ENCODE measurements at places on chromosomes 5 and 9.

DNA sequence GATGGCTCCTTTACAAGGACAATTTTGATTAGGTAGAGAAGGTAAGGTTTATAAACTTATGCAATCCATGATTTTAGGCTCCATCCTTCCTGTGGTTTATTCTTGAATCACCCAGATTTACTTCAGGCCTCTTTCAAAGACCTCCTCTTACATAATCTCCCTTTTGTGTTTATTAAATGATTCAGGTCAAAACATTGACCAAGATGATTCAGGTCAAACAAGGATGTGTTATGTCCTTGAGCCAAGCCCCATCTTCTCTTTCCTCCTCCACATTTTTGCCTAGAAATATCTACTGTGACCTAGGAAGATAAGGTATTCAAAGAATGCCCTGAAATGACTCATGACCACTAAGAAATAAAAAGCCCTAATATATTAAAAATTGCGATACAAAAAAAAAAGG, 31.8 kb upstream of the TLR4 start:
- no peak for DNase-seq

- DNase-seq = no peak
These were observed 264.2 kb downstream of the IRX2 start for GRCh38 chr5:2487152-2487763.

- DNase-seq = no peak
These were observed 51.8 kb downstream of the ATG10 start for GRCh38 chr5:82023644-82024043.

- no peak for DNase-seq
These were observed 533.1 kb downstream of the NTRK2 start for GRCh38 chr9:85202596-85202995.

DNA sequence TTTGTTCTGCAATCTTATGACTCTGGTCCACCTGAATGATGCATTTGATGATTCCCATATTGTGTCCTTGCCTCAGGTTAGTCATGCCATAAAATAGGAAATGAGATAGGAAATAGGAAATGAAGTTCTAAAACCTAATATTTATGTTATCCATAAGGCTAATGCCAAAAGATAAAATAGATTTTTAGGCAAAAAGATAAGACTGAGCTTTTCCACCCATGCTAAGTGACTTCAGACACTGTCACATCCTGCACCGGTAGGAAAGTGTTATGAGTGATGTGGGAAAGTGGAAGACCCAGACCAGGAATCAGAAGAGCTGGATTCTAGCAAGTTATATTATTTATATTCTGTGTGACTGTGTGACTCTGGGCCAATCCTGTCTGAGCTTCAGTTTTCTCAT, 600.8 kb upstream of the DMAC1 start:
- no peak for DNase-seq

GRCh38 chr9:18596920-18597319, 123.0 kb downstream of the ADAMTSL1 start:
- no peak for DNase-seq

- DNase-seq = no peak
These were observed 42.2 kb upstream of the ICE1 start for GRCh38 chr5:5380298-5380697.

GRCh38 chr9:6408320-6408719, 4.7 kb upstream of the UHRF2 start:
- DNase-seq = no peak

- DNase-seq = no peak
These were observed 74.4 kb upstream of the RUSC2 start for GRCh38 chr9:35415402-35416097.

DNA sequence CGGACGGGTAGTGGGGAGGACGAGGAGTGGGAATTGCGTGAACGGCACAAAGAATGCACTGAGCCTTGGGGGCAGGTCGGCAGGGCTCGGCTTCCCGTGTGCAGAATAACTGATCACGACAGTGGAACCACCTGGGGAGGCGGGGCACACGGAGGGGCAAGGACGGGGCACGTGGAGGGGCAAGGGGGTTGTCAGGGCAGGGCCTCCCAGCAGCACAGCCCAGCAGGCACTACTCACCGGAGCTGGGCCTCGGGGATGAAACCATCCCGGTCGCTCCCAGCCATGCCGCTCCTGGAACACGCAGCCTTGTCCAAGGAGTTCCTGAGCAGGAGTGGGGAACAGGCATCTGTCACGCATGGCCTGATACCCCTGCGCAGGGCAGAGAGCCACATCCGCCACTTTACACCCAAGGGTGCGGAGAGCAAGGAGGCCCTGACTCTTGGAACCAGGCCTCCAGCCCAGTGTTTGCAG, 33.4 kb downstream of the SARDH start:
- DNase-seq = peak; percentile 59

DNA sequence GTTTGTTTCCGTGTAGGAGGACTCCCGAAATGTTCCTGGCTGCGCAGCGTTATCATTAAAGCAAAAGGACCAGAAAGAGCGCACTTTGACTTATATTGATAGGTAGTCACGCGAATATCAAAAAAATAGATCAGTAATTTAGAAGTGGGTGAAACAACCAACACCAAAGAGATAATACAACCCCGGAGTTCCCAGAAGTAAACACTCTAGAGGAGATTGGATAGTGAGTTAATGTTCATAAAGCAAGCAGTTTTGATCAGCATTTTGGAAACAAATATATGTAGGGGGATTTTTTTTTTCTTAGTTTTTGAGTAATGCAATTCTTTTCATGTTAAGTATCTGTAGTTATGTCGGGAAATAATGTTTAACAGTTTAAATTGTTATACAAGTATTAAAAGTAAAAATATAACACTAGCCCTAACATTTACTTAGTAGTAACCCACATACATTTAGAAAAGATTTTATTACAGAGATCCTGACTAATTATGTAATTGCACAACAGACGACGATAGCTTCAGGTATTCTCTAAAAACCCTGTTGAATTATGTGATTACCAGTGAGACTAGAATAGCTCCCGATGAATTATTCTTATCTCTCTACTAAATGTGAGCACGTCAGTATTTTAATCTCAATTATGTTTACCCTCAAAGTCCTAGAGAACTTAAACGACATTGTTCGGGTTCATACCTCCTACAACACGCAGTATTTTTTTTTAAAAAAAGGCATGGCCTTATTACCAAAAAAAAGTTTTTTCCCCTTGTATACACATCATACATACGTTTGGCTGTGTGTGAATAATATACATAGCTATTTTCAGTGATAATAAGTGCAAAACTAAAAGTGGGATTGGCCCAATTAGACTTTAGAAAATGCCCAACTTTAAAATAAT, 9.4 kb upstream of the NFIB start:
- DNase-seq = no peak

GRCh38 chr9:69744688-69745380, 15.0 kb downstream of the PTAR1 start:
- no peak for DNase-seq

DNA sequence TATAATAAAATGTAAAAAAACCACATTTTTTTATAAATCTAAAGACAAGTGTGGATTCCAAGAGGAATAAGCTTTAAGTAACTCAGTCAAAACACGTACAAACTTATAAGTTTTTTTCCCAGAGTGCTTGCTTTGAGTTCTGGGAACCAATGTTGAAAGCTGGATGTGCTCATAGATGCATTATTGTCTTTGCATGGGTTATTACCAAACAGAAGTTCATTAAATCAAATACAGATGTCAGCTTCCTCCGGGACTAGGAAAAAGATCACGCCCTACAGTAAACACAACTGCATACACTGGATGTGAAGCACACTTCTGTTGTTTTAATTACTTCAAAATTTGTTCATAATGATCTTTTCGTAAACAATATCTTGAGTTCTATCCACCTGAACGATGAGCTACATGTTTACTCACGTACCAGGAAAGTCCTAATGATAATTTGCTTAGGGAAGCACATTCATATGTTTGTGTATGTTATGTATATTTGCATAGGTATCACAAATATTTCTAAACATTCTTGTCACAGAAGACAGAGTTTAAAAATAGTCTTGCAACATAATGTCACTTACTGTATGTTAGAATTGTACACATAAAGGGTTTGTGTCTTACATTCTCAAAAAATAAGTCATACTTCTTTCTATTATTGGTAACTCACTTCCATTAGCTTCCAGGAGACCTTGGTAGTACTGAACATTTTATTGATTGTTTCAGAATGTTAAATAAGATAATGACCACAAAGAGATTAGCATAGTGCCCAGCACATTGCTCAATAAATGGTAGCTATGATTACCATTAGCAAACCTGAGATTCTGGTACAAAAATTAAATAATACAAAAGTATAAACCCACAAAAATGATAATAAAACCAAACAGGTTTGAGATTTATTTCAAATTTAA, 427.4 kb downstream of the CETN3 start:
- DNase-seq = no peak

- peak; percentile 90 for DNase-seq
These were observed 30.7 kb downstream of the EXOC3 start for GRCh38 chr5:473551-474192.

GRCh38 chr9:112887381-112887780, 3.3 kb downstream of the SLC46A2 start:
- no peak for DNase-seq

- DNase-seq = peak; percentile 68
These were observed 50.5 kb downstream of the AHRR start for GRCh38 chr5:371811-372555.

DNA sequence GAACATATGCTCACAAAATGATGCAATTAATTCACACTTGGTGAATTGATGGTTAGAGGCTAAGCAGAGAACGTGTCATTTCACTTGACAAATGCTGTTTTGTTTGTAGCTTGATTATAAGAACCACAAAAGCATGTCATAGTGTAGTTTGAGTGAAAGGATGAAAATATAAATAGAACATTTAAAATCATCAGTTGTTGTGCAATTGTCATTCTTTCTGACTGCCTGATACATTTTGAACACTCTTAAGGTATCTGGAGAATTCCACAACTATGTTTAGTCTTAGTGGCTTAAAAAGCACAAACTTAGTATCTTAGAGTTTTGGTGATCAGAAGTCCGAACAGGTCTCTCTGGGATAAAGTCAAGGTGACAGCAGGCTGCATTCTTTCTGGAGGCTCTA, 129.4 kb downstream of the BASP1 start:
- DNase-seq = no peak

DNA sequence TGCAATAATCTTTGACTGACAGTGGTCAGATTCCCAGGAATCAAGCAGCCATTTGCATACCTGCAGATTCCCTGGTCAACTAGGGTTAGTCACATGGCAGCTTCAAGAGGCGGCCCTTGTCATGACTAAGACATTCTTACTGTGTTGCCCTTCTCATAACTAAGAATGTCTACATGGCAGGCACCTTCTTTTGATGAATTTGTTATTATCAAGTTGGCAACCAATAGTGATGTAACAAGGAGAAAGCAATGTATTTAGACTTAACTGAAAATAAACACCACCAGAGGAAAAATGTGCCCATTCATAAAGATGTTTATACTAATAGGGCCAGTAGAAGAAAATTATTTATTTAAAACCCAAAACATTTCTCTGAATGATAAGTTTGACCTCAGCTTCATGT, 215.6 kb downstream of the TLE1 start:
- no peak for DNase-seq

- DNase-seq = no peak
These were observed 167.5 kb downstream of the HSPA4 start for GRCh38 chr5:133219296-133219695.

DNA sequence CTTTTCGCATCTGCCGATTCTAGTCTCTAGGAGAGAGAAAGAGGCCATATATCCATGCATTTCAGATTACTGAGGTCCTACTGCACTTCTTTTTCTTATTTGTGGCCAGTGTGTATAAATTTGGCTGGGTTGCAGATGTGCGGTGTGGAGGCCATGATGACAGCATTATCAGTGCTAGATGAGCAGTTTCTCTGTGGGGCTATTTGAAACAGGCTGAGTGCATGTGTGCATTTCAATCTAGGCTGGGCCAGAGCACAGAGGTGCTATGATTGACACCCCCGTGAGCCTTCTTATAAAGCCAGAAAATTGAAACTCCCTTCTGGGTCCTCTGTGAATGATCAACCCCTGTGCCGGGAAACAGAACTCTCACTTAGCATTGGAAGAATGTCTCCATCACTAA, 70.0 kb downstream of the TMEM252 start:
- DNase-seq = no peak

DNA sequence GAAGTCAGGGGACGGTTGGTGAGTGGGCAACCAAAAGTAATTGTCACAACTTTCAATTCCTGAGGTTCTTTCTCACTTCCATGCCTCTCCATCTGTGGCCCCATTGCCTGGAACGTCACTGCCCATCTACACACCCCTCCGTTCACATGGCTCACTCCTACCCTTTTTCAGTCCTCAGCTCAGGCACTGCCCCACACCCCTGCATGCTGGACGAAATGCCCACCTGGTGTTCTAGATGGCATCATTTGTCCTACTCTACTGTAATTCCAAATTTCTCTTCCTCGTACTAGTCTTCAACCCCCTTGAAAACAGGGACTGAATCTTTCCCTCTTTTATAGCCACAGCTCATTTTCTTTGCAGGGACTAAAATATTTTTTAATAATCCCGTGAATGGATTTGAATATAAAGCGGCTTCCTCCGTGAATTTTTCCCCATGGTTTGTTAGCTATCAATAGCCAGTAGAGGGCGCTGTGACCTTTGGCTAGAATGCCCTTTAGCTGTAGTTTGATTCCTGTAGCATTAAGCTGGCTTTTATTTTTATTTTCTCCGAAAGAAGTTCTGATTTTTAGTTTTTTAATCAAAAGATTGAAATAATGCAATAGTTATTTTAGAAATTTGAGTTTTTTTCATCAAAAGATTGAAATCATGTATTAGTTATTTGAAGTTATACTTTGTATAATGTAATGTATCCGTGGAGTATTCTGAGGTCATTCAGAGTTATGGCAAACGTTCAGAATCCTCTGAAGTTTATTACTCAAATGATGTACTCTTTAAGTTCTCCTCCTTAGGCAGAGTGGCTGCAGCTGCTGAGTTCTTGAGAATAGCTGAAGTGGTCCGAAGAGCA, 232.1 kb downstream of the SH3GL2 start:
- no peak for DNase-seq

- DNase-seq = no peak
These were observed 123.7 kb downstream of the WDR41 start for GRCh38 chr5:77368367-77368766.

DNA sequence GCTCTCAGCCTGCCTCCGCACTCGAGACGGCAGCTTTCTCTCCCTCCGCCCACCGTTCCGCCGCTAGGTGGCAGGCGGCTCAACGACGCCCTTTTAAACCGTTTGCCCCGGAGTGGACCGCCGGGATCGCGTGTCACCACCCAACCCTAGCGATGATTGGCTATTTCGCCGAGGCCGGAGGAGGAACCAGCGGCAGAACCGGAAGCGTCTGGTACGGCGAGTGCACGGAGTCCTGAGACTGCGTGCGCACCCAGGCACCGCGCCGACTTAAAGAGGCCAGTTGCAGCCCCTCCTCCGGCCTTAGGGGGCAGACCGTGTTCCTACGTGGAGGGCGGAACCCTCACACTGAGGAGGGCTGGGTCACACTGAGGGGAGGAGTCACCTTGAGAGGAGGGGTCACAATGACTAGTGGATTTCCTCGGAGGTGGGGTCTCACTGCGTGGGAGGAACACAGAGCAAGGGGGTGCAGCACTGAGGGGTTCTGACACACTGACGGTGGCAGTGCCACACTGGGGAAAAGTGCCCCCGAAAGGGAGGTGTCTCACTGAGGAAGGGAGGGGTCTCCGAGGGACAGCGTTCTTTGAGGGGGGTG, 980 bp upstream of the TESK1 start:
- peak; percentile 100 for DNase-seq

GRCh38 chr9:109771796-109772531, 8.0 kb upstream of the PALM2AKAP2 start:
- DNase-seq = no peak

Measured in chondrocyte (in vitro differentiated cells).